B cell (primary cell): ENCODE measurements at places on chromosomes 16 and 17.

DNA sequence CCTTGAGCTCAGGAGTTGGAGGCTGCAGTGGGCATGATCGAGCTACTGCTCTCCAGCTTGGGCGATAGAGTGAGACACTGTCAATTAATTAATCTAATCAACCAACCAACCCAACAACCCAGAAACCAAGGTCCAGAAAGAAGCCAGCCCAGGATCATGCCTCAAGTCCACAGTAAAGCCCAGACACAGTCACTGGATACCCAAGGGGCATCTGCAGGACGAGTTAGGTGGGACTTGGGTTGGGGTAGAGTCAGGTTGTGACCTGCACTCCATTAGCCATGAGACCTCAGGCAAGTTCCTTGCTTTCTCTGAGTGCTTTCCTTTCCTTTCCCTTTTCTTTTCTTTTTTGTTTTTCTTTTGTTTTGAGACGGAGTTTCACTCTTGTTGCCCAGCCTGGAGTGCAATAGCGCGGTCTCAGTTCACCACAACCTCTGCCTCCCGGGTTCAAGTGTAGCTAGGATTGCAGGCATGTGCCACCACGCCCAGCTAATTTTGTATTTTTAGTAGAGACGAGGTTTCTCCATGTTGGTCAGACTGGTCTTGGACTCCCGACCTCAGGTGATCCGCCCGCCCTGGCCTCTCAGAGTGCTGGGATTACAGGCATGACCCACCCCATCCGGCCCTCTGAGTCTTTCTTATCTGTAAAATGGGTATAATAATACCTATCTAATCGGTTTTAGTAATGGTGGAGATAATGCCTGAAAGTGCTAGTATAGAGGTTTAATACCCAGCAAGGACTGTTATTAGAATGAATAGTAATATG, 3.5 kb upstream of the HSD17B1 start:
- no peak for DNase-seq

- DNase-seq = no peak
Measured at GRCh38 chr17:61425682-61426481, 26.2 kb downstream of the TBX2 start.

- DNase-seq = no peak
Measured at GRCh38 chr17:2338315-2338657, 985 bp downstream of the SGSM2 start.

DNA sequence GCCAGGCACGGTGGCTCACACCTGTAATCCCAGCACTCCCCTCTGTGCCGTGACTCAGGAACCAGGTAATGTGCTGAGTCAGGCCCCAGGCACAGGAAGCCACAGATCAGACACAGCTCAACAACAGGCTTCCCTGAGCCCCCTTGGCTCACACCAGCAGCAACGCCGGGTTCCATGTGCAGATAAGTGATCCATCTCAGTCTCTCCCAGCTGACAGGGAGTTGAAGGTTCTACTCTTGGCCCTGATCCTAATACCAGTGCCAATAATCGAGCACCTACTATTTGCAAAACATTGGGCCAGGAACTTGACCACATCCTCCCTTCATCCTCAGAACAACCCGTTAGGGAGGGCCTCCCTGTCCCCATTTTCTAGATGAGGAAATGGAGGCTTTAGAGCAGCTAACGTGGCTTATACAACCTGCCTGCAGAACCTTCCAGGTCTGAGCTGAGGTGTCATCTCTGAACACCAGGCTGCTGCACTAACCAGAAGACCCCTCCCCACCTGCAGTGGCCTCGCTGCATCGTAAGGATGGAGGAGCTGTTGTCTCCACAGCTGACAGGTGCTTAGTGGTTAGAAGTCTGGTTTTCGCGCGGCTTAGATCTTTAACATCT, 64.8 kb upstream of the AMZ2 start:
- peak; percentile 70 for DNase-seq

DNA sequence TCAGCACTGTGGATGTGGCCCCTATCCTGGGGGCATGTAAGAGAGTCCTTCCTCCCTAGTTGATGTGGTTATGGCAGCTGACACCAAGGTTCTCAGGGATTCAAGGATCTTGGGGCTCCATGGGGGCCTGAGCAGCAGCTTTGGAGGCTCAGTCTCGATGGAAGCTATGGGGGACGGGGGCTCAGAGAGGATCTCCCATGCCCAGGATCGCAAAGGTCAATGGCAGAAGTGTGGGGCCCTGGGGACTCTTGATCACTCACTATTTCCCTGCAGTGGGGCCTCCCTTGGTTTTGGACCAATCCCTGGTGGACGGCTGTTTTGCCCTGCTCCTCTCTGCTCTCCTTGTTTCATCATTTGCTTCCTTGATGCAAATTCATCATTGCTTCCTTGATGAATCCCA, 885.9 kb downstream of the CDH8 start:
- DNase-seq = no peak

DNA sequence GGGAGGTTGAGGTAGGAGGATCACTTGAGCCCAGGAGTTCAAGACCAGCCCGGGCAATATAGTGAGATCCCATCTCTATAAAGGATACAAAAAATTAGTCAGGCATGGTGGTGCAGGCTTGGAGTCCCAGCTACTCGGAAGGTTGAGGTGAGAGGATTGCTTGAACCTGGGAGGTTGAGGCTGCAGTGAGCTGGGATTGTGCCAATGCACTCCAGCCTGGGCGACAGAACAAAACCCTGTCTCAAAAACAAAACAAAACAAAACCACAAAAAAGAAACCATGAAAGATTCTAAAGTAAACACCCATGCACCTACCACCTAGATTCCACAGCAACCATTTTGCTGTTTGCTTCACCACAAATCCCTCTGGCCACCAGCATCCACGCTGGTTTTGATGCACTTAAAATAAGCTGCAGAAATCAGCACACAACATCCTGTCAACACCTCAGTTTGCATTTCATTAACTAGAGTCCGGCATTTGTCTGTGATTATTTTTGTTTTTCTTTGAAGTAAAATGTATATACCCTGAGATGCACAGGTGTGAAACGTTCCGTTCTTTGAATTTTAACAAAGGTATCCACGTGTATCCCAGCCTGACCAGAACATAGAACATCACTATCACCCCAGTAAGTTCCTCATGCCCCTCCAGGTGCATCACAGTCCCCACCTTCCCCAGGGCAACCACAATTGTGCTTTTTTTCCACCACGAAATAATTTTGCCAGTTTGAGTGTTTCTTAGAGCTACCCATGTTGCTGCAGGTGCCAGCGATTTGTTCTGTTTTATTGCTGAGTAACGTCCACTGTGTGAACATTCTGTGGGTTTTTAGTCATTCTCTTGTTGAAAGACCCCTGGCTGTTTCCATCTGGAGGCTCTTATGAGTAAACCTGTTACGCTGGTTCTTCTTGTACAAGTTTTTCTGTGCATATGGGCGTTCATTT, 191.5 kb downstream of the SEC14L1 start:
- peak; percentile 65 for DNase-seq

DNA sequence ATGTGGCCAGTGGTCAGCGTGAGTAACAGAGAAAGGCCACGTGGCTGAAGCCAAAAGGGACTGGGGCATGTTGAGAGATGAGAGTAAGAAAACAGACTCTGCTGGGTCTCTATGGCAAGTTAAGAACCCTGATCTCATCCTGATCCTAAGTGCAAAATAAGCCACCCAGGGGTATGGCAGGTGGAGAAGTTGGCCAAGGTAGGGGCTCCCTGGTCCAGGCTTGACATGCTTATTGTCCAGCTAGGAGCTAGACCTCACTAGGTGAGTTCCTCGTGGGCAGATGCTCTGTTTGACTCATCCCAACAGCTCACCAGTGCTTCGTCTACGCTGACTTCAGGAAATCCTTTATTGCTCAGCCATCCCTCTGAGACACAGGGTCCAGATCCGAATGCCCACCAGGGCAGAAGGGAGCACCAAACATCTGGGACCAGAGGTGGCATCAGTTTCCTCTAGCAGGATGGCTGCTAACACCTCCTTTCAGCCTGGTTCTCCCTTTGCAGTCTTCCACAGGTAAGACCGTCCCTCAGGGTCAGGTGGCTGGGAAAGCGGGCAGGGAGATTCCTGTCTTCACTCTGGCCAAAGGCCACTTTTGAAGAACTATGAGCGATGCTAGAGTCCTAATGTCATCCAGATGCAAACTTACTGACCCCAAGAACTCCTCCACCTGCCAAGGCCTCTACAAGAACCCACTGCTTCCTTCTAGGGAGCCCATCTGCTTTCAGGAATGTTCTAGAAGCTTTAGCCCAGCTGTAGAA, 99.5 kb downstream of the CDYL2 start:
- no peak for DNase-seq

- no peak for DNase-seq
Measured at GRCh38 chr17:28446716-28447395, 26.6 kb upstream of the SLC13A2 start.

GRCh38 chr17:1511756-1512321, 4.6 kb downstream of the INPP5K start:
- no peak for DNase-seq

DNA sequence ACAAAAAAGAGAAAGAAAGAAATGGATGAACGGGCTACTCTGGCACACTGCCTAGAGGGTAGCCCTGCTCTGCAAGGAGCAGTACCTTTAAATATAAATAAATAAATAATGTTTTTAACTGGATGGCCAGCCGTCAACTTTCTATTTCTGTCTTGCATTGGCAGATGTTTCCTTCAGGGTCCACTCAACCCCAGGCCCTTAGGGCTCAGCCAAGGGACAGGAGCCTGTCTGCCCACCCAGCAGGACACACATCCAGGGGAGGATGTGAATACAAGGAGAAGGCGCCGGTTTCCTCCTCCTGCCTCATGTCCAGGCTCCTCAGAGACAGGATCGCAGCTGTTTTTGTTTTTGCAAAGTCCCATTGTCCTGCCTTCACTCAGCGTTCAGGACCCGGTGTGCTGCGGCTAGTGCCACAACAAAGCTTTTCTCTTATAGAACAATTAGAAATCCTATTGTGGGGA, 22.6 kb downstream of the TTYH2 start:
- no peak for DNase-seq

- DNase-seq = no peak
Measured at GRCh38 chr17:10243883-10244844, 45.8 kb upstream of the GAS7 start.

DNA sequence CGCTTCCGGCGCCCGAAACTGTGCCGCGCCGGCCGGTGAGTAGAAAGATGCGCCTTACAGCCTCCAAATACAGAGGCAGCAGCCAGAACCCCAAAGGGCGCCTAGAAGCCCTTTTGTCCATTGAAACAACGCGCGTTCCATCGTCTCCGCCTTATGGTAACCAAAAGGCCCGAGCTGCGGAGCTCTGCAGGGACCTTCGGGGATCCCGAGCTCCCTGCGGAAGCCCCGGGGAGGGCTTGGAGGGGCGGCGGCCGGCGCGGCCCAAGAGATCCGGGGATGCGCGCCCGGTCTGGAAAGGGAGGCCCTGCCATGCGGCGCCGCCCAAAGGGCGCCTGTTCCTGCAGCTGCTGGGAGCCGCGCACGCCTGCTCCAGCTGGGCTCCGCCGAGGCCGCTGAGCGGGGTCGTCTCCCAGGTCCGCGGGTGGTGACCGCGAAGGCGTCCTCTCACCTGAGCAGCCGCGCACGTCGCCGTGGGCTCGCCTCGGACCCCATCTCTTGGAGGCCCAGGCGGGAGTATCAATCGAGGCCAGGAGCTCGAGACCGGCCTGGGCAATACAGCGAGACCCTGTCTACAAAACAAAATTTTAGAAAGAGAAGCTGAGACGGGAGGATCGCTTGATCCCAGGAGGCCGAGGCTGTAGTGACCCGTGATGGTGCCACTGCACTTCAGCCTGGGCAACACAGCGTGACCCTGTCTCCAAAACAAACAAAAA, 742 bp upstream of the FBXO31 start:
- DNase-seq = no peak

DNA sequence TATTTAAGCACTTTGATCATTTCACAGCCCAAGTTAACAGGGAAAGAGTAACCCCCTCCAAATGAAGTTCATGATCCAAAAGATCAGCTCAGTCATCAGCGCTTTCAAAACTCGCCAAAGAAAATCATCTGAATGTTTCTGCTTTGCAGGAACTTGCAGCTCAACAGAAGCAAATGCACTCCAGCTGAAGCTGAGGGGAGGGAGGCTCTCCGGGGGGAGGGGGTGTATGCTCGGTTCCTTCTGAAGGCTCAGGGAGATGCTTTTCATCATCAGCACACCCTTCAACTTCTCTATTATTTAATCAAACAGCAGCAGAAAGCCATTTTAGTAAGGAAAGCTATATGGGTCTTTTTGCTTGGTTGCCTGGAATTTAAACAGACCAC, 24.4 kb upstream of the ERN1 start:
- DNase-seq = no peak

DNA sequence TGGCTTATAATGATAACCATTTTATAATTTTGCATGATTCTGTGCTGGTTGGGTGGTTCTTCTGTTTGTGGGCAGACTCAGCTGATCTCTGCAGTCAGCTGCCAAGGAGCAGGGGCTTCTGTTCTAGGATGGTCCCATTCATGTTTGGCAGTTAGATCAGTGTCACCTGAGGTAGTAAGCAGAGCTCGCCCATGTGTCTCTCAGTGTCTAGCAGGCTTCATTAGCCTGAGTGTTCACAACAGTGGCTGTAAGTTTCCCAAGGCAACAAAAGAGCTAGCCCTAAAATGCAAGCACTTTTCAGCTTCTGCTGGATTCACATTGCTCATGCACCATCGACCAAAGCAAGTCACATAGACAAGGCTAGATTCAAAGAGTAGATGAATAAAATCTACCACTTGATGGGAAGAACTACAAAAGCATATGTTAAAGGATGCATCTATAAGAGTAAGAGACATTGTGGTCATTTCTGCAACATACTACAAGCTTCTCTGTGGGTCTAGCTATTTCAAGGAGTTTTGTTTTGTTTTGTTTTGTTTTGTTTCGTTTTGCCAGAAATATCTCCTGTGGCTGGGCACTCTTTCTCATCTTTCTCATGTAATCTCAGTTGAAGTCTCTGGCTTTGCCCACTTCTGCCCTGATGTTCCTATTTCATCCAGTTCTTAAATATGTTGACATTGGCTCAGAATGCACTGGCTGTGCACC, 180.8 kb downstream of the HS3ST4 start:
- no peak for DNase-seq
